ENCODE measurements at places on chromosomes 1 and 21.

GRCh38 chr1:56676571-56677035 is 31.5 kb downstream of the PRKAA2 start:
- no peak for DNase-seq

DNA sequence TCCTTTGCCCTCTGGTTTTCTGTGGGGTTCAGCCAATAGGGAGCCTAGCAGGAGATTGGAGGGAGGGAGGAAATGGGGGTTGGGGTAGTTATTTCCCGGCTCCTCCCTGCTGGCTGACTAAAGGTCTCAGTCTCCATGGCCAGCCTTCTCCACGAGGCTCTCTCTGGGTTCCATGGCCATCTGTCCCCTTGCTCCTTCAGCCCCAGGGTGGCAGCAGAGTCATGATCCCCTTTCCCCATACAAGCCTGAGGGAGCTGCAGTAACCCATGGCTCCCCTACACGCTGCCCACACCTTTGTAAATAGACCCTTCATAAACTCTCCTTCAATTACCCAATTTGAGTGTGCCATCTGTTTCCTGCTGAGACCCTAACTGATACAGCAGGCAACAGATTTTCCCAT is 176.1 kb upstream of the CSF3R start:
- no peak for DNase-seq

DNA sequence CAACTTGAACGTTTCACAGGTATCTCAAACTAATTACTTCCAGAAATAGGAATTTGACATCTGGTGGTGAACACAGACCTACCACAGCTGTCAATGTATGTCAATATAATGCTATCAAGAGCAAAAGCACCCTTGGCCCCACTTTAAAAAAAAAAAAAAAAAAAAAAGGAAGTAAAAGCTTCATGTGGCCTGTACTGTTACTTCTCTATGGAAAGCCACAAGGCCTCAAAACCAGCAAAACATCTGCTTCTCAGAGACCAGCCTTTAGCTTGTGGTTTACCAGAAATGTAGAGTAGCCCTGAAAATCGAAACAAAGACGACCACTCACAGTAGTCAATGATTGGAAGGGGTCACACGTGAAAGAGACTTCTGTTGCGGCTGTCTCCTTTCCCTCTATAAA is 109.6 kb downstream of the SLC45A1 start:
- DNase-seq, result no peak

GRCh38 chr1:34101151-34101550 is 63.9 kb downstream of the CSMD2 start:
- no peak for DNase-seq

DNA sequence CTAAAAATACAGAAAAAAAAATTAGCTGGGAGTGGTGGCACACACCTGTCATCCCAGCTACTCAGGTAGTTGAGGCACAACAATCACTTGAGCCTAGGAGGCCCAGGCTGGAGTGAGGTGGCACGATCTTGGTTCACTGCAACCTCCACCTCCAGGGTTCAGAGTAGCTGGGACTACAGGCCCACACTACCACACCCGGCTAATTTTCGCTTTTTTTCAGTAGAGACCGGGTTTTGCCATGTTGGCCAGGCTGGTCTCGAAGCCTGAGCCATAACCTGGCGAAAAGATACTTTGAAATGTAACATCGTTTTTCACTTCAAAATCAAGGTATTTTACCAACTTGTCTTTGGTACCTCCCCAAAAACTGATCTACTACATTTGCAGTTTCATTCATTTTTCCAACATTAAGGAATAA is 6.1 kb downstream of the GAS5 start:
- DNase-seq, result no peak
